ENCODE measurements at places on chromosomes 5 and 9.

GRCh38 chr5:158648631-158649030 is 451.1 kb downstream of the EBF1 start:
- peak; percentile 37 for DNase-seq

DNA sequence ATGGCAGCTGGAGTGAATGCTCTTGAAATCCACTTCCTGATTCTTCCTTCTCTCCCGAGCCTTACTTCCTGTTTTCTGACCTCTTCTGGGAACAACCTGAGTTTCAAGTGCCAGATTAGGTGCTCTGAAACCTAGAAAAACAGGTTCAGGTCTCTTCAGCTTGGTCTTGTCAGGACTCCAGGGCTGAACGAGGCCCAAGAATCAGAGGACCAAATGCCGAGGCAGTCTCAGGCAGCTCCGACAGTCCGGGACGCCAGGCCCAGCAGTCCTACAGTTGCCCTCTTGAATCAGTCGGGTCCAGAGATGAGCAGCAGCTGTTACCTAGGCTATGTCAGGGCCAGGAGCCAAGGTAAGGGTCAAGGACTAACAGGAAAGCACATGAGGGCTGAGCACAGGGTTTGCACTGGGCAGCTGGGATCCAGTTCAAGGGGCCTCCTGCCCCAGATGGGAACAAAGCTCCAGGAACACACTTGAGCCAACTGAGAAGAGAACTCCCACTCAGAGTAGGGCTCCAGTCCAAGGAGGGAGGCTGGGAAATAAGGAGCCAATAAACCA is 38.3 kb upstream of the ADRA1B start:
- DNase-seq = no peak

- no peak for DNase-seq
Measured at GRCh38 chr5:114977979-114978573, 191.6 kb downstream of the TRIM36 start.

GRCh38 chr9:134053941-134054761 is 13.7 kb downstream of the BRD3 start:
- no peak for DNase-seq

- no peak for DNase-seq
Measured at GRCh38 chr5:88485531-88485930, 216.9 kb upstream of the TMEM161B start.

DNA sequence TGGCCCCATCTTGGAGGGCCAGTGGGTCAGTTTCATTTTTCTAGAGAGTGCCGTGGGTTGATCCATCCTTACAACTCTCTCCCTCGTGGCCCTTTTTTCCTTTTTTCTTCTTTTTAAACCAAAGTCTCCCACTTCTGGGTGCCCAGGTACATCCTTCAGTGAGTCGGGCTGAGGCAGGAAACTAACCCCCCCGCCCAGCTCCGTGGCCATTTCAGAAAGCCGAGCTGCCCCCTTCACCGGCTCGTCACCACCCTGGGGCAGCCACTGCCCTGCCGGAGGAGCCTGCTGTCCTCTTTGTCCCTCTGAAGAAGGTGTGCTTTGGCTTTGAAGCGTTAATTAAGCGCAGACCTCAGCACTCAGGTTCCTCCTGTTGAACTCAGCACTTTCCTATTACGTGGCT is 5.2 kb downstream of the CFAP77 start:
- no peak for DNase-seq

GRCh38 chr5:103098993-103099392 is 20.9 kb downstream of the GIN1 start:
- no peak for DNase-seq

DNA sequence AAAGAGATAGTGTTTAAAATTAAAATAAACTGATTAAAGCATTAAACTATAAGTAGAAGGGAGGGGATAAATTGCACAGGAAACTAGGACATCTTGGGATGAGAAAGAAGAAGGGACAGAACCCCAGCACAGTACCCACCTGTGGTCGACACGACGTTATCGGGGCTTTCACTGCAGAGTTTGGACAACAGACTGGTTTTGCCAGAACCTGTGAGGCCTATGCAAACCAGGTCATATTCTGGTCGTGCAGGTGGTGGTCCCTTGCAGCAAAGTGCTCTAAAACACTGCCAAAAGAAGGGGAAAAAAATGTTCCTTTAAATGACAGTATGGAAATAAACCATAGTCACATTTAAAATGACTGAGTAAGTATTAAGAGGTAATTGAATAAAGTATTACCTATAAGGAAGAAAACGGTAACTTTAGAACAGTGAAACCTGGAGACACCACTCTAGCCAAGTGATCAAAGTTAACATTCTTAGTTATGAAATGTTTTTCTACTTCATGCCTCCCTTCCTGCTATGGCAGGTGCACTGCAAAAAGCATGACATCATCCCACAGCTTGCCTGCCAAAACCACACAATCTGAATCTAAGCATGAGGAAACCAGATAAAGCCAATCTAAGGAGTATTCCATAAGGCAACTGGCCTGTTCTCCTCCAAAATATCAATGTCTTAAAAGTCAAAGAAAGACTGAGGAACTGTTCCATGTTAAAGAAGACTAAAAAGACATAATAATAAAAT is 138.6 kb downstream of the ARL15 start:
- DNase-seq = no peak

- DNase-seq = no peak
Measured at GRCh38 chr5:133396814-133397213, 215.5 kb downstream of the FSTL4 start.

- DNase-seq = no peak
Measured at GRCh38 chr9:33040792-33041431, 15.8 kb downstream of the DNAJA1 start.

DNA sequence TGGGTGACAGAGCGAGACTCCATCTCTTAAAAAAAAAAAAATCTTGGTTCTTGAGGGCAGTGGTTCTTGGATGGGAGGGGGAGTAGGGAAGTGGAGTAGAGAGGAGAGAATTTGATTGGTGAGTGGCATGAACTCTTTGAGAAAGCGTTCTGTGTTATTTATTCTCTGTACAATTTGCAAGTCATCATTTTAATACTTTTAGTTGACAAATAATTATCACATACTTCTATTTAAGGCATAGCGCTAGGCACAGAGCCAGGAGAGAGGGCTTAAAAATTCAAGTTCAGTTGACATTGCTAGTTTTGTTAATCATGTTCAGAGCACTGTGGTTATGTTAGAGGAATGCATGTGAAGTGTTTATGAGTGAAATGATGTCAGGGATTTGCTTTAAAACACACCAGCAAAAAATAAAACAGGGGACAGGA is 24.6 kb downstream of the HSDL2 start:
- peak; percentile 40 for DNase-seq

DNA sequence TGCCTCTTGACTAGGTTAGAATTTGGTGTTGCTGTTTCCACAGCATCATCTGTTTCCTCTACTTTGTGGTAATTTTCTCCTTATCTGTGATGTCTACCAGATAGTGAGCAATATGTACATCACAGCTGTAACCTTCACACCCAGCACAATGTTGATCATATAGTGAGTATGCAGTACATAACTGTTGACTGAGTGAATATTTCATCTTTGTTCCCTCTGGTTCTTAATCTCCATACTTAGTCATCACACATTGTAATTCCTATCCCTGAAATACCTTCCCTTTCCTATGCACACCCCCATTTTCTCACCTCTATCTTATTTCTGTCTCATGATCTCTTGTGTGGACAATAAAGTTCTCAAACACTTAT is 115.9 kb downstream of the KIF4B start:
- DNase-seq = no peak

DNA sequence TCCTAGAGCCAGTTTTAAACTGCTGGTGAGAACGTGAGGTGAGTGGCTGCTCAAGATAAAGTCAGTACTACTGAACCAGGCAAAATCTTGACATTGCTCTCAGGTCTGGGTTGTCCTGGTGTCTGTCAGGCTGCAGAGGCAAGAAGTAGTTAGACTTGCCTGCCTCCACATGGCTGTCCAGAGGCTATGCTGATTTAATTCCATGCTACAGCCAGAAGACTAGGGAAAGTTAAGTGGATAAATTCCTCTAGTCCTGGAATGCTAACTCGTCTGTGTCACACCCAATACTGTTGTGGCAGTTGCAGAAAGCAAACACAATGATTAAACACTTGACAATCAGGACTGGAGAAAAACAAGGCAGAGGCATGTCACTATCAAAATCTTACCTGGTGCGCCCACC is 118.9 kb downstream of the ACER2 start:
- DNase-seq = no peak

DNA sequence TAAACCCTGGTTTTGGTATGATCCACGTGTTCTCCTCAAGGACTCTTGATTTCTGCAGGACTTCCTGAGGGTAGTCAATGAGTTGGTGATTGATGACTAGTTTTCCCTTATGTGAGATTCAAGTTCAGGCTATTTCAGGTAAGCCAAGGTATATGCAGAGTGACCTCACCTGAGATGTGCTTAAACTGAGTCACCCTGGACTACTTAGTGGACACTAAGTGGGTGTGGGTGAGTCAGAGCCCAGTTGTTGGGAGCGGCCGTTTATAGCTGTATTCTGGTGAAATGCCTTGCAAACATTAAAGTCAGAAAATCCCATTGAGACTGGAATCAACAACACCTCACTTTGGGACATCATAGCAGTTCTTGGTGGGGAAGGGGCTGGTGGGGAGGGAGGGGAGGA is 62.9 kb downstream of the SLC28A3 start:
- DNase-seq = no peak
